ENCODE measurements at places on chromosomes 13 and 19.
A peak's percentile ranks its signal among the peaks of the same experiment; 100 is the strongest.

- no peak for DNase-seq
Observed at GRCh38 chr13:76958841-76959432, 10.6 kb downstream of the ACOD1 start.

GRCh38 chr19:13162724-13163608 is 12.8 kb downstream of the IER2 start:
- DNase-seq = peak; percentile 94

GRCh38 chr19:49017666-49018351 is 918 bp upstream of the LHB start:
- peak; percentile 13 for DNase-seq

DNA sequence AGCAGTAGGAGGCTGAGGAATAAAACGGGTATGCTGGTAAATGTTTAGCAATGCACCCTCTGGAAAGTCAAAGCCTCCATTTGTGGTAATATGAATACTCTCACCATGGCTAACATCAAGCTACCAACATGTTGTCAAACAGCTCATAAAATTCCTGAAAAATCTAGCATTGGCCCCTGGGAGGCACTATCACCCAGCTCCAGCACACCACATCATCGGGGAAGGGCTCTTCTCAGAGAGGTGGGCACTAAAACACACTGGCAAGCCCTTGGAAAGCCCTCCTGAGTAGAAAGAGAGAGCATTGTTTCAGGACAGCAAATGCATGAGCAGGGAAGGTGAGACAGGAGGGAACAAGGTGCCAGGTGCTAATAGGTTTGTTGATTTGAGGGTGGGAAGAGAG is 53.9 kb upstream of the FLT1 start:
- DNase-seq = no peak

- no peak for DNase-seq
Observed at GRCh38 chr19:4018775-4019504, 11.4 kb downstream of the PIAS4 start.

DNA sequence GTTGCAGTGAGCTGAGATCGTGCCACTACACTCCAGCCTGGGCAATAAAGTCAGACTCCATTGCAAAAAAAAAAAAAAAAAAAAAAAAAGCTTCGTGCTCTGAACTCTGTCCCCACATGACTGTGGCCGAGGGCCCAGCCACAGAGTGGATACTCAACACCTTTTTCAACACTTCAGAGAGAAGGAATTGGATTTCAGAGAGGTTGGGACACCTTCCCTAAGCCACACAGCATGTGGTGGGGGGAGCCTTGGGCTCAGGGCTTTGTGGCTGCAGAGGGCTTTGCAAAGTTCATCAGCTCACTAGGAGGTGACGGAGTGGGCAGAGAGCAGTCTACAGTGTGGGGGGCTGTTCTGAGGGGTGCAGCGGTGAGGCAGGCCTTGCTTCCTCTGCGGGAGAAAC is 9.5 kb downstream of the LSM7 start:
- no peak for DNase-seq

DNA sequence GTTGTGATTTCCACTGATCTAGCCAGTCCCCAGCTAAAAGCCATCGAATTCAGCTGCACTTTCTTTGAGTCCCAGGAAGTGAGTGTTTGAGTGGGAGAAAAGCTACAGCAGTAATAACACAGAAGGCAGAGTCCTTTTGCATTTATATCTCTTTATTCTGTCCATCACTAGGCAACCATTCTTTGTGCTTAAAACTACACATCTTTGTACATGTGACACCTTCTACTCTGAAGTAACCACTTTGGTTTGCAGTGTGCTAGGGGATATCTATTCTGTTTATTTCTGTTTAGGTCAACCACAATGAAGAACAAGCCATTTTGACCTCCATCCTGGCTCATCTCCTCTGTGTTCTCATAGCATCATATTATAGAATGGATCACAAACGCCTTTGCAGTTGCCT is 226.0 kb upstream of the SERP2 start:
- no peak for DNase-seq

DNA sequence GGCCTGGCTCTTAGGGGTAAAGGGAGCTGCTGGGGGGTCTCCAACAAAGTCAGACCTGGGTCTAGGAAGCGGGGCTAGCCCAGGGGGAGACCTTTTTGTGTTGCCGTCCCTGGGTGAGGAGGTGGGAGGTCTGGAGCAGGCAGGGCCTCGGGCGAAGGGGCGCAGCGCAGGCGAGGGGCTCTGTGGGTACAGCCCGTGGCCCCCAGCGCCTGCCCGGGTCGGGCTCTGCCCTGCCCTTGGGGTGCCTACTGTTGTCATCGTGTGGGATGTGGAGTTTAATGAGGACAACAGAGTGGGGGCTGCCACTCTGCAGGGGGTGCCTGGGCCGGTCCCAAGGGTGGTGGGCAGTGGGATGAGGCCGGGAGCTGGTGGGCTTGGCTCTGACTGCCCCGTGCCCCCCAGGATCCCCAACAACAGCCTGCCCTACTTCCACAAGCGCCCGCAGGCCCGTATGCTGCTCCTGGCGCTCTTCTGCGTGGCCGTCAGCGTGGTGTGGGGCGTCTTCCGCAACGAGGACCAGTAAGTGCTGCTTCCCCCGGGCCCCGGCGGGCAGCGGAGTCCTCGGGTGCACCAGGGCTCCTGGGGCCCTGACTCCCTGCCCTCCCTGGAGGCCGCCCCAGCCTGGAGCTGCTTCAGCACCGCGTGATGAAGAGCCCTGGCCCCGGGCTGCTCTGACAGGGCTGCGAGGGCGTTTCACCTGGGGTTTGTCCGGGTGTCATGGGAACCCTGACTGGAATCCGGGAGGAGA is 12.2 kb downstream of the SPPL2B start:
- no peak for DNase-seq

DNA sequence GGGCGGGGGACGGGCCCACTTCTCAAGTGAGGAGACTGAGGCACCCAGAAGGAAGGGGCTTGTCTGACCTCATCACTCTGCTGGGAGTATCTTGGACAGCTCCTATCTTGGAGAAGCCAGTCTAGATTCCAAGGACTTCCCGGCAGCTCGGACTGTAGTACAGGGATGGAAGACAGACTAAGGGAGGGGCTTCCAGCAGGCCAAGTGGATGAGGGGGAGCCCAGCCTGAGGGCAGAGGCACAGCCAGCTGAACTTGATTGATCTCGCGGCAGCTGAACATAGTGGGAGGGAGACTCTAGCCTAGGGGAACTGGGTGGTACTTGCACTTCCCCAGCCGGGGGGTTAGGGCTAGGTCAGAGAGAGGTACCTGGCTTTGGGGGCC is 711 bp downstream of the CILP2 start:
- DNase-seq = no peak

DNA sequence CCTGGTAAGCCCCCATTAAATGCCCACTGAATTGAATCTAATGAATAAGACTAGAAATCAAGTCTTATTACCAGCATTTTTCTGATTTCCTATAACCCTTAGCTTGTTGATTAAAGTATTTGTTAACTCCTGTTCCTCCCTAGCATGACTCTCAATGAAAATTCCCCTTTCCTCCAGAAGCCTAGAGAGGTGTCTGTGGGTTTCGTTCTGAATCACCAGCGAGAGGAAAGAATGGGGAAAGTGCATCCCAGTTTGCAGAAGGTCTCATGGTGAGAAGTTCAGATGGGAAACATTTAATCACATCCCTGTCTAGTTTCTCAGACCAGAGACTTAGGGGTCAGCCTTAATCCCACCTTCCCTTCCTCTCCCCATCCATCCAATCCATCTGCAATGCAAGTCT is 26.9 kb downstream of the POU2F2 start:
- DNase-seq = no peak

GRCh38 chr13:79935121-79935520 is 405.8 kb downstream of the SPRY2 start:
- no peak for DNase-seq

DNA sequence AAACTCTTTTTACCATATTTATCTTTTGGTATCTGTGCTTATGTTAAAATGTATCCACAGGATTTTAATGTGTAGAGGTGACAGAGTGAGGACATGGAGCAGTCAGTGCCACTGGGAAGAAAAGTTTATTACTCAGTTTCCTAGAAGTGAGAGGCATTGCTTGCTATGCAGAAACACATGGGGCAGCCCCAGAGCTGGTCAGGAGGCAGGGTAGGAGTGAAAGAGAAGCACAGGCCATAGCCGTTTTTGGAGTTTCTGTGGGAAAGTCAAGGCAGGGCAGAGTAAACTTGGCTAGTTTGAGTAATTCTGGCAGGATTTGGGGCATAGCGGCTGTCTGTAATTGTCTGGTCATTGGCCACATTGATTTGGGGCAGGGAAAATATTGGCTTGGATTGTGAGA is 370.9 kb downstream of the FGF9 start:
- no peak for DNase-seq

GRCh38 chr13:101712026-101712348 is 259.5 kb downstream of the ITGBL1 start:
- no peak for DNase-seq

- DNase-seq = no peak
Observed at GRCh38 chr13:46743191-46743590, 53.8 kb downstream of the ESD start.

DNA sequence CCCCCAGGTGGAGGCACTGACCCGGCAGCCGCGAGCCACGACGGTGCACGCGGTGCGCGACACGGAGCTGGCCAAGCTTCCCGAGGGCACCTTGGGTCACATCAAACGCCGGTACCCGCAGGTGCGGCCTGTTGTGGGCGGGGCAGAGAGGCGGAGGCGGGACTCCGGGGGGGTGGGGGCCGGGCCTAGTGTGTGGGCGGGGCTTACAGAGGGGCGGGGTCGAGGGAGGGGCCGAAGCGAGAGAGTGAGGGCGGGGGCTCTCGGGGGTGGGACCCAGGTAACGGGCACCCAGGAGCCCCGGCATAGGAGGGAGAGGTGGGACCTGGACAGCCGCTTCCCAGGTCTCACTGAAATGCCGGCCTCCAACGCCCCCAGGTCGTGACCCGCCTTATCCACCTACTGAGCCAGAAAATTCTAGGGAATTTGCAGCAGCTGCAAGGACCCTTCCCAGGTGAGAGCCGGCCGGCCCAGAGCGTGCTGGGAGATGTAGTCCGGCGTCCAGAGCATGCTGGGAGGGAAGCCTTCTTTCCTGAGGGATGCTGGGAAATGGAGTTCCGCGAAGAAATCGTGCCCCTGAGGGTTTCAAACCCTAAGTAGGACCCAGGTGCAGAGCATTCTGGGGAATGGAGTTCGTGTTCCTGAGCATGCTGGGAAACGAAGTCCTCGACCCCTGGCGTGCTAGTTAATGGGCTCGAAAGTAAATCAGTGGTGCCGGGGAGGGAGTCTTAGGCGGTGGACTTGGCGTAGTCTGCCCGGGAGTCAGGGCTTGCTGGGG is 15.7 kb downstream of the PNPLA6 start:
- DNase-seq = peak; percentile 45

DNA sequence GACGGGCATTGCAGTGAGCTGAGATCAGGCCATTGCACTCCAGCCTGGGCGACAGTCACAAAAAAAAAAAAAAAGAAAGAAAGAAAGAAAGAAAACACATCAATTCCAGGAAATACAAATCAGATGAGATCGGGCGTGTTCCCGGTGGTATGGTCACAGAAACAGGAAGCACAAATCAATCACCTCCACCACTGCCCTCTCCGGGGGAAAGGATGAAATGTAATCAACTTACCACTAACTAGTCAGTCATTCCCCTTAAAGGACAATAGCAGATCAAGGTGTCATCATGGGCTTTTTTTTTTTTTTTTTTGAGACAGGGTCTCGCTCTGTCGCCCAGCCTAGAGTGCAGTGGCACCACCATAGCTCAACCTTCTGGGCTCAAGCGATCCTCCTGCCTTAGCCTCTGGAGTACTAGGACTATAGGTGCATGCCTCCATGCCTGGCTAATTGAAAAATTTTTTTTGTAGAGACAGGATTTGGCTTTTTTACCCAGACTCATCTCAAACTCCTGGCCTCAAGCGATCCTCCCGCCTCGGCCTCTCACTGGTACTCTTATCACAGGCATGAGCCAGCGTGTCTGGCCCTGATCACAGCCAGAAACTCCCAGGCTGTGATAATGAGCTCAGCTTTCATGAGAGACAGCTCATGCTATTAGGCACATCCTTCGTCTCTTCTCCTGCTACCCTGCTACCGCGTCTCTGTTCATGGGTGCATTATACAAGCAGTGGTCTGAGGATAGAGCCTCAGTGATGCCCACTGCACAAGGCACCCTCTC is 6.8 kb upstream of the DPRX start:
- no peak for DNase-seq

DNA sequence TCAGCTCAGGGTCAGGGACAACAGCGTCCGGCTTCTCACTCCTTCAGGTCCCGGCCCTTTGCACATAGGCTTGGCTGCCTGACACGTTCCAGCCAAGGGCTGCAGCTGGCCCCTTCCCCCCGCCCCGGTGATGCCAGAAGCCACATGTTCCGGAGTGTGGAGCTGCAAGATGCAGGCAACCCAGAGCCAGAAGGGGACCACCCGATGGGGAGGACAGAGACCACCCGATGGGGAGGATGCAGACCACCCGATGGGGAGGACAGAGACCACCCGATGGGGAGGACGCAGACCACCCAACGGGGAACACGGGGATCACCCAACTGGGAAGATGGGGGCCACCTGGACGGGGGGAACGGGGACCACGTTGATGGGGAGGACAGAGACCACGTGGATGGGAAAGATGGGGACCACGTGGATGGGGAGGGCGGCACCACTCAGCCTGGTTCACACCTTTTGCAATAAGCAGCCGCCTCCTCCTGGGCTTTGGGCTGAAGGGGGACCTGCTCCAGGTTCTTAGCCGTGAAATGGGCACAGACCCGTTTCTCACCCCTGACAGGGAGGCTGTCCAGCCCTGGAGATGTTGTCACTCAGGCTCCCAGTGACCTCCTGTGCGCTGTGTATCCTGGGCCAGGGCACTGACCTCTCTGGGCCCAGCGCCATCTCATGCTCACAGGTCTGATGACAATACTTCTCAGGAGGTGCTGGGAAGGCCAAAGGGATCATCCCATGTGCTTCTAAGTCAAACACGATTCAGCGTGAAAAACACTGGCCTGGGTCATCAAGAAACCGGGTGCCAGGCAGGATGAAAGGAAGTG is 34.5 kb downstream of the C13orf46 start:
- no peak for DNase-seq

GRCh38 chr13:112828756-112829155 is 138.9 kb downstream of the ATP11A start:
- DNase-seq = no peak

GRCh38 chr19:30004403-30004802 is 62.4 kb downstream of the URI1 start:
- no peak for DNase-seq

GRCh38 chr13:53783471-53783870 is 754.9 kb downstream of the OLFM4 start:
- no peak for DNase-seq

GRCh38 chr13:102869948-102870676 is 24.3 kb downstream of the ERCC5 start:
- no peak for DNase-seq

DNA sequence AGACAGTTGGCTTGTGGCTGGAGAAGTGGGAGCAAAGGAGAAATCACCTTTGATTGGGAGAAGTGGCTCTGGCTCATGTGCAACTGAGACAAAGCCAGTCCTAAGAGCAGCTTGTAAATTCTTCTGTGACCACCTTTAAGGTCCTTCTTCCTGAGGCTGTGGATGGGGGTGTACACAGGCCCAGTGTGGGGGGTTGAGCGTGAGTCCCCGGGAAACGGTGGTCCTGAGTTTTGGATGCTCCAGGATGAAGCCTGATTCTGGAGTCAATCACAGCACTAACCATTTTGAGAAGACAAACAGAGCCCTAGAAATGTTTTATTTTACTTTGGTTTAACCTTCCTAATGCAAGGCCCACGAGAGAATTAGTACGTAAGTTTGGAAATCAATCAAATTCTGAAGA is 3.9 kb upstream of the CEBPA start:
- no peak for DNase-seq

All from hematopoietic multipotent progenitor cell treated with erythropoietin and hydrocortisone succinate and interleukin-3 and kit ligand, for 15 days (in vitro differentiated cells).